H9 (cell line): ENCODE measurements at places on chromosomes 2 and 18.

- H3K36me3 ChIP-seq, result no peaks in the 10 kb centered on the region
- H3K27me3 ChIP-seq, result no peaks in the 10 kb centered on the region
- no peak overlapping the region for H3K4me3 ChIP-seq
- no peak for DNase-seq
- no peaks in the 10 kb centered on the region; the same call in 1 of the 2 replicates for H3K4me1 ChIP-seq
Observed at GRCh38 chr18:1513519-1513918, 608.8 kb downstream of the ADCYAP1 start.

- no peak overlapping the region for H3K27ac ChIP-seq
- H3K4me3 ChIP-seq, result no peak overlapping the region
- no peaks in the 10 kb centered on the region for H3K27me3 ChIP-seq
- no peak for DNase-seq
- H3K36me3 ChIP-seq, result no peaks in the 10 kb centered on the region
- no peaks in the 10 kb centered on the region for H3K4me1 ChIP-seq
Observed at GRCh38 chr2:40388161-40388560, 63.7 kb downstream of the SLC8A1 start.

DNA sequence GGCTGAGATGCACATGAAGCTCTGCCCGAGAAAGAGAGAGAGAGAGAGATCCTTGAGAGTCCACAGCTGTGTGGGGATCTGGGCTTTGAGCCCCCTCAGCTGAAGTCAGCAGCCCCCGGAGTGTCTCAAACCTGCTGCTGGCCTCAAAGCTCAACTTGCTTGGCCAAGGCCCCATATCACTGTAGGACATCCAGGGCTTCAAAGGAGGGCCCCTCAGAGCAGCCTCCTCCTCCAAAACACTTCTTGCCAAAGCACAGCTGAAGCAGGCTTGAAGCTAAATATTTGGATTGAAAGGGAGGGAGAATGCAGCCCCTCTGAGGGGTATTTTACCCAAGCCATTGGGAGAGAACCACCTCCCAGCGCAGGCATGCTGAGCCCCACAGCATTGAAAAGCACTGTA lies 357.6 kb downstream of the OSR1 start:
- DNase-seq, result no peak
- no peak overlapping the region for H3K4me3 ChIP-seq
- no peak overlapping the region for H3K27ac ChIP-seq
- H3K4me1 ChIP-seq, result no peaks in the 10 kb centered on the region
- H3K27me3 ChIP-seq, result no peaks in the 10 kb centered on the region
- H3K36me3 ChIP-seq, result no peaks in the 10 kb centered on the region

GRCh38 chr18:74796841-74797576 lies 199.3 kb downstream of the ZNF407 start:
- no peaks in the 10 kb centered on the region for H3K36me3 ChIP-seq
- no peak overlapping the region for H3K4me3 ChIP-seq
- no peaks in the 10 kb centered on the region for H3K27me3 ChIP-seq
- DNase-seq, result no peak
- no peaks in the 10 kb centered on the region; the same call in 1 of the 2 replicates for H3K4me1 ChIP-seq
- H3K27ac ChIP-seq, result no peak overlapping the region

DNA sequence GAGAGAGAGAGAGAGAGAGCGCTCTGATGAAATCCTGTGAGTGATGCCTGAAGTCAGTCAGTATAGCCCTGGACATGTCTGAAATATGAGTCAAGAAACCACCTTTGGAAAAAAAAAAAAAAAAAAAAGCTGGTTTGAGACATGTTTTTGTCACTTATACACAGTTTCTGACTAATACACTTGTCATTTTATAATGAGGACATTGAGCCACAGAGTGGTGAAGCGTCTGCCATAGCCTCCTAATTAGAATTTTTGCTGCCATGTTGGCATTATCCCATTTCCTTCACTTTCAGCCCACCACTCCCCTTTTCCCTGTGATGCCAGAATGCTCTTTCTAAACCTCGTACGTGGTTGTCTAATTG lies 15.7 kb upstream of the MYO3B start:
- peaks cover 5% of the 10 kb centered on the region for H3K4me1 ChIP-seq
- no peak overlapping the region for H3K4me3 ChIP-seq
- no peak overlapping the region for H3K27ac ChIP-seq
- DNase-seq, result no peak
- no peaks in the 10 kb centered on the region for H3K27me3 ChIP-seq
- H3K36me3 ChIP-seq, result no peaks in the 10 kb centered on the region; the same call in 1 of the 2 replicates

- DNase-seq, result no peak
- H3K4me1 ChIP-seq, result no peaks in the 10 kb centered on the region; the same call in 1 of the 2 replicates
- H3K4me3 ChIP-seq, result no peak overlapping the region
- H3K27me3 ChIP-seq, result no peaks in the 10 kb centered on the region
Observed at GRCh38 chr2:160324161-160324800, 124.2 kb upstream of the ITGB6 start.

DNA sequence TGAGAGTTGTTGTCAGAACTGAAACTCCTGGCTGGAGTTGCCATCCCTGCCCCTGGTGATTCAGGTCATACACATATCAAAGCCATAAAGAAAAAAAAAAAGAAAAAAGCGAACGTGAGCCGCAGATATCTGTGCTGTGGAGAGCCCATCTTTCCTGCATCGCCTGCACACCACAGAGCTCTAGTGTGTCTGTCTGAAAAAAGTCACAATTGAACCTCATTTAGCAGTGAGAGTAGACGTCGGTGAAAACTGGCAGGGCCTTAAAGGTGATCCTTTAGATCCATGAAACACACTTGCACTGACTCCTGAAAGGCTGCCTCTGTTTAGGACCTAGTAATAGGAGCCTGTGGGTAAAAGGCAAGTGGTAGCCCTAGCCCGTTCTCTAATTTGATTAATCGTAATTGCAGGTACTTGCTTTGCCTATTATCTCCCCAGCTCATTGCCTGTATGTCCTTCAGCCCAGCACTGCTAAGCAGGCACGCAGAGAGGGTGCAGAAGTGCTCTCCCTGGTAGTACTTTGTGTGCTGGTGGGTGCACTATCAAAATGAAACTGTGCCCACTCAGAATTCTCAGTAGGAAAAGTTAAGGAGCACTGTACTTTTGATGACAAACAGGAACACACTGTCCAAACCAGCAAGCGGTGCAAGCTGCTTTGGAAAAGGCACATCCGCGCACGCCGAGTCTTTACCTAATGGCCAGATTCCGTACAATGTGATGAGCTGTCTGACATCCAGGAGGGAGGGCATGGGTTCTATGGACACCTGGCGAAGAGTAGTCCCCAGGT lies 103.5 kb upstream of the ASB18 start:
- peak; percentile 10 for DNase-seq
- no peaks in the 10 kb centered on the region for H3K36me3 ChIP-seq
- H3K27me3 ChIP-seq, result no peaks in the 10 kb centered on the region
- no peak overlapping the region for H3K27ac ChIP-seq

DNA sequence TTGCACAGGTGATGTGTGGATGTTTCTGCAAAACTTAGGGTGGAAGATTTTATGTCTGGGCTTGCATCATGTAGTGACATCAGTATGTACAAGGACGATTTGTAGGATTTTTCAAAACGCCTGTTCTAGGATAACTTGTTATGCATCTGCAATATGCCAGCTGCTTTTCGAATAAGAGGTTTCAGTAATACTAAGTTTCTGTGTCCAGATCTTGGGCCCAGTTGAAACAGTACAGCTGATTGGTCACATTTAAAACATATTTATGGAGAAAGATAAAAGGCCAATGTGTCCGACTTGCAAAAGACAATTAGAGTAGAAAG lies 1.2 kb downstream of the PTPN4 start:
- H3K27me3 ChIP-seq, result no peaks in the 10 kb centered on the region
- H3K36me3 ChIP-seq, result peaks cover 9% of the 10 kb centered on the region; the same call in 1 of the 2 replicates
- DNase-seq, result no peak
- peaks cover 5% of the 10 kb centered on the region; the same call in 1 of the 2 replicates for H3K4me1 ChIP-seq
- H3K4me3 ChIP-seq, result peak overlapping the region; percentile 85

GRCh38 chr2:6181525-6181924 lies 489.3 kb downstream of the SOX11 start:
- no peak overlapping the region for H3K4me3 ChIP-seq
- no peaks in the 10 kb centered on the region for H3K27me3 ChIP-seq
- no peak overlapping the region for H3K27ac ChIP-seq
- no peaks in the 10 kb centered on the region for H3K36me3 ChIP-seq
- DNase-seq, result no peak
